Right forelimb (tissue), 1 donor: ENCODE measurements at places on chromosomes 7 and 10.

- DNase-seq = no peak
These were observed 374.9 kb upstream of the PODXL start for GRCh38 chr7:131931370-131931769.

DNA sequence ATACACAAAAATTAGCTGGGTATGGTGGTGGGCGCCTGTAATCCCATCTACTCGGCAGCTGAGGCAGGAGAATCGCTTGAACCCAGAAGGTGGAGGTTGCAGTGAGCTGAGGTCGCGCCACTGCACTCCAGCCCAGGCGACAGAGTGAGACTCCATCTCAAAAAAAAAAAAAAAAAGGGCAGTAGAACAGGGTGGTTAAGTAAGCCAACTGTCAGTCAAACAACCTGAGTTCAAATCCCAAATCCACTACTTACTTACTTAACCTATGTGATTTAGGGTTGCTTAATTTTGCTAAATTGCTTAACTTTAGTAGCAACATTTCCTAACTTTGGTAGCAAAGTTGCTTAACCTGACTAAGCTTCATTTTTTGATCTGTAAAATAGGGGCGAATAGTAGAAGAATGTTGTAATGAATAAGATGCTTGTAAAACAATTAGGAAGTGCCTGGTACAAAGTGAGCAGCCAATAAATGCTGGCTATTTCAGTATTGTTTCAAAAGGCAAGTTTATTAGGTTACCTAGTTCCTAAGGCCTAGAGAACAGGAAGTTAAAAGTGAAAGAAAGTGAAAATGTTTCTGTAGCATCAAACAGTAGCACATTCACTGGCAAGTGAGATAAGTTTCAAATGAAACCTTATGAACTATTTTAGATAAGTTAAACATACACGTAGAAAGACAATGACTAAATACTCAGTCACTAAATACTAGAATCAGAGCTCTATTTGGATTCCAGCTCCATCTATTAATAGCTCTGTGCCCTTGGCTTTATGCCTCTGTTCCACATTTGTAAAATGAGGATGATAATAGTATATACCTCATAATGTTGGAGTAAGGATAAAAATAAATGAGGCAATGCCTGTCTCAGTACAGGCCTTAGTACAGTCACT lies 64.3 kb downstream of the HOXA1 start:
- DNase-seq = no peak

GRCh38 chr7:151381098-151381347 lies 28.8 kb downstream of the WDR86 start:
- DNase-seq = no peak

DNA sequence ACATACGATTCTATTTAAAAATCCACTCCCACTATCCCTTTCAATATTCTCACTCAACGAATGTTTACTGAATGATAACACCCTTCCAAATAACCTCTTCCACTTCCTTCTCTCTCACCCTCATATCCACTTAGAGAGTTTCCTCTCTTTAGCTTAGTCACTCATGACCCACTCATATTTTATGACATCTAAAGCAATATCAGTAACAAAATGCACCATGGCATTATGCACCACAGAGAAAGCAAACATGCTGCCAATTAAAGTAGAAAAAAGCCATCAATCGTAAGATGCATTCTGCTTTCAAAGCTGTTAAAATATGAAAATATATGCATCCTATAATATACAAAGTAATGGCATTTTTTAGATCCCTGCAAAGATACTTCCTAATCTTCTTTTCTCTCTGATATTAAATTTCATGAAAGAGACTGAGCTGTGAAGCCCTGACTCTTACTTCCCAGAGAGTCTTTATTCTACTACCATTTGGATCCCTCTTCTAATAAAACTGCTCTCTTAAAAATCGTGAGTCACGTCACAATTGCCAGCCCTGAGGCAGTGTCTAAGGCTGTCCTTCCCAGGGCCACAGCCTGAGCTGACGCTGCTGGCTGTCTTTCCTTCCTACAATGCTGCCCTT lies 283.0 kb upstream of the KLF6 start:
- DNase-seq = no peak

GRCh38 chr10:18216482-18216881 lies 76.3 kb downstream of the CACNB2 start:
- DNase-seq = no peak

DNA sequence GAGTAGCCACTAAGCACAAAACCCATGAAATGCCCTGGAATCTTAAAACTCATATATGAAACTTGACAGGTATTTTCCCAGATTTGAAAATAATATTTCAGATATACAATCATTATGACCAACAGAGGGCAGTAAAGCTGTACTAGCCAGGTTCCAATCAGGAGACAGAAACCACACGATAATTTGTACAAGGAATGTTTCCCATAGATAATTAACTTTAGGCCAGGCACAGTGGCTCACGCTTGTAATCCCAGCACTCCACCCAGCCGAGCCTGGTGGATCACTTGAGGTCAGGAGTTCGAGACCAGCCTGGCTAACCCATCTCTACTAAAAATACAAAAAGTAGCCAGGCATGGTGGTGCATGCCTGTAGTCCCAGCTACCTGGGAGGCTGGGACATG lies 31.0 kb upstream of the NUB1 start:
- no peak for DNase-seq

- no peak for DNase-seq
These were observed 412 bp upstream of the PPIA start for GRCh38 chr7:44796034-44796503.

GRCh38 chr7:123643495-123644441 lies 11.9 kb upstream of the LMOD2 start:
- DNase-seq = no peak

DNA sequence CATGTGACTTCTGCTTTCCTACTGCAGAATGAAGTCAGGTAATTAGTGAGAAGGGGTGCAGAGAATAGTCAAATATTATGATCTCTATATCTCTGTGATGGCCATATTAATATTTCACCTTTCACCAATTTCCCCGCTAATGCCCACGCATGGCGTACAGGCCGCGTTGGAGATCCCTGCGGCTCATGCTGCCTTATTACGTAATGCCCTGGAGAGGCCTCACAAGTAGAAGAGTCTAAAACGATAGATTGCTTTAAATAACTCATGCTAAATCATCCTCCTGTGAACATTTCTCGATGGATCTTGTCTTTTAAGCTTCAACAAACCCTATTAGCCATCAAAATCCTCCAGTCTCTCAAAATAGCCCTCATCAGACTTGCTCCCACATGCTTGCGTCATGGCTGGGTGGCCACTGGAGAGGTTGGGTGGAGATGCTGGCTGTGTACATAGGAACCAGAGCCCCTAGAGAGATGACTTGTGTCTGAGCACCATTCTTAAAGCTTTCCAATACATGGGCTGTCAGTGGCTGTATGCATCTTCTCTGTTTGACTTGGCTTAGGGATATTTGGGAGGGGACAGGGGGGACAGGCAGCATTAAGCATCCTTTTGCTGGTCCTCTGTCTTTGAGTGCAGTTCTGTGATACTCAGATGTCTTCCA lies 79.5 kb upstream of the INSYN2A start:
- no peak for DNase-seq

DNA sequence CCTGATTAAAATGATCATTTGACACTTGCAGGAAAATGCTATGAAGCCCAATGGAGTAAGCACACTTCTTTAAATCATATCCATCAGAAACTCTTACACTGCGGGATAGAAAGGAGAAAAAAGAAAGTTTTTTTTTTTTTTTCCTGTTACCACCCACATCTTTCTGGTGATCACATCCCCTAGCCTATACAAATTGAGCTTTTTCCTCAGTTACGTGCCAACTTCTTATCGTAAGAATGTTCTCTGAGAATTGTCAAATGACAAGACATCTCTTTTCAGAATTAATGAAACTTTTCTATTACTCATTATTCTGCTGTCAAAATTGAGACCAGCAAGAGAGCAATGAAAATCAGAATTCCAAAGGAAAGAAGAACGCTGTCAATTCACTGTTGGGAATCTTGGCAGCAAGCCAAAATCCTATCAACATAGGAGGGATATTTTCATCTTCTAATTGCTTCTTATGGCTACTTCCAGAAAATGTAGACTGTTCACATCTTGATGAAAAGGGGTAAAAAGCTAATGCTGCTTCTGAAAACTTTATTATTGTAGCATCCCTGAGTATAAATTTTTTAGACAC lies 179.5 kb downstream of the ADAM12 start:
- DNase-seq = no peak

GRCh38 chr10:20334559-20334958 lies 518.3 kb downstream of the PLXDC2 start:
- no peak for DNase-seq

DNA sequence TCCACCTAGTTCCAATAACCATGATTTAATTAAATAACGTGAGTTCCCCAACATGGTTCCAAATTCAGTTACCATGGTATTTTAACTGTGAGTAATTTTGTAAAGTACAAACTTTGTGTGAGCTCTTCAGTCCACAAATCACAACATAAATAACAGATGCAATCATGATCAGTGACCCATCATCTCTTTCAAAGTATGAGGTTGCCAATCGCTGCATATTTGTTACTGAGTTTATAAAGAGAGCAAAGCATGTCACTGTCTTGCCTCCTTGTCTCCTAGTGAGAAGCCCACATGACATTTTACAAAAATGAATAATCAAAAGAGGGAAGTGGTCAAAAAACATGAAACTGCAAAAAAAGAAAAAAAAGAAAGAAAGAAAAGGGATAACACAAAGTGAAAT lies 69.1 kb upstream of the PDSS1 start:
- no peak for DNase-seq
